ENCODE measurements at places on chromosomes 13 and 19. TPM values are rescaled to one million over a fixed set of nuclear protein-coding genes. Genes with fewer than 3 reads are reported as not detected.

ZNF99 gene
- not detected for total RNA-seq

DNA sequence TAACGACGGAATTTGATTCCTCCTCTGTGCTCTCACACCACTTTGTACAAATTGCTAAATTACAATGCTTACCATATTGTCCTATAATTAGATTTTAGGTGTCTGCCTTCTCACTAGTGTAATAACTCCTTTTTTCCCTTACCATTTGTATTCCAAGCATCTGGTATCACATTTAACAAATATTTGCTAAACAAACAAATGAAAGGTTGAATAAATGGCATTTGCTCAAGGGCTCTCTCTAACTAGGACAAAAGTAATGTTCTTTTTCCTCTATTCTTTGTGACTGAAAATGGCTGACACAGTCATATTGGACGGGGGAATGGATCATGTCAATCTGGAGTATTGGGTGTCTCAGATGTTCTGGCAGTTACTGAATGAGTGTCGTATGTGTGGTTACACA lies 99.7 kb downstream of the ENOX1 start:
- DNase-seq, result no peak

DNA sequence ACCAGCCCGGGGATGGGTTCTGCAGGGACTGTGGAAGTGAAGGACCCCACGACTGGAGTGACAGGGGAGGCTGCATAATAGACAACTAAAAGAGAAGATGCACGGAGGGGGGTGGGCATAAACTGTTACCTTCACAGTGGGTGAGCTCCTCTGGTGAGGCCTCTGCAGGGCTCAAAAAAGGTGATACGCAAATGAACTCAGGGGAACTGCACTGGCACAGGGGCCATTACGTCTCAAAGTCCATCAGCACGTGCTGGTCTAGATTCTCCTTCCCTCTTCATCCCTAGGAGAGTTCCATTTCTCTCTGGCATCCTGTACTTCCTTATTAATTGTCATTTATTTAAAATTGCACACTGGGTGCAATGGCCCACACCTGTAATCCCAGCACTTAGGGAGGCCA lies 8.1 kb upstream of the FFAR2 start:
- DNase-seq, result no peak

DNA sequence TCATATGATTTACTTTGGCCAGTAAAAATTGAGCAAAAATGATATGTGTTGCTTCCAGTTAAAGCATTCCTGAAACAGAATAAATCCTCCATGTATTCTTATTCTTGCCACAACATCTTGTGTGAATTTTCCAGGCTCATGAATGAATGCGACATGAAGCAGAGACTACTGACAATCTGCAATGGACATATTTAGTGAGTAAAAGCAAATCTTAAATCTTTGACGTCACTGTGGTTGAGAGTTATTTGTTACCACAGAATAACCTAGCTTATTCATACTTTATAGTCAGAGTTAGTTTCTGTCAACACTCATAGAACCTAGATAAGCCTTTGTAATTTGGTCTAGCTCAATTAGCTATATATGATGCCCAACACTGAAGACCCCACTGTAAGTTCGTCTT lies 1443.1 kb downstream of the PCDH9 start:
- DNase-seq, result no peak

Measured in activated CD4-positive, alpha-beta T cell treated with anti-CD3 and anti-CD28 coated beads, Interleukin-2, amount 10 ng/mL, durations not matched to agents 24 days and 14 days (primary cell).